ENCODE measurements at places on chromosomes 12 and 14. TPM values are rescaled to one million over a fixed set of nuclear protein-coding genes. Genes with fewer than 3 reads are reported as not detected.

- DNase-seq = no peak
- no peaks in the 10 kb centered on the region for H3K27me3 ChIP-seq
- H3K4me3 ChIP-seq = no peak overlapping the region
- peaks cover under 1% of the 10 kb centered on the region for H3K4me1 ChIP-seq
- no peaks in the 10 kb centered on the region for H3K36me3 ChIP-seq
Measured at GRCh38 chr14:64801800-64802199, 77.9 kb downstream of the SPTB start.

DNA sequence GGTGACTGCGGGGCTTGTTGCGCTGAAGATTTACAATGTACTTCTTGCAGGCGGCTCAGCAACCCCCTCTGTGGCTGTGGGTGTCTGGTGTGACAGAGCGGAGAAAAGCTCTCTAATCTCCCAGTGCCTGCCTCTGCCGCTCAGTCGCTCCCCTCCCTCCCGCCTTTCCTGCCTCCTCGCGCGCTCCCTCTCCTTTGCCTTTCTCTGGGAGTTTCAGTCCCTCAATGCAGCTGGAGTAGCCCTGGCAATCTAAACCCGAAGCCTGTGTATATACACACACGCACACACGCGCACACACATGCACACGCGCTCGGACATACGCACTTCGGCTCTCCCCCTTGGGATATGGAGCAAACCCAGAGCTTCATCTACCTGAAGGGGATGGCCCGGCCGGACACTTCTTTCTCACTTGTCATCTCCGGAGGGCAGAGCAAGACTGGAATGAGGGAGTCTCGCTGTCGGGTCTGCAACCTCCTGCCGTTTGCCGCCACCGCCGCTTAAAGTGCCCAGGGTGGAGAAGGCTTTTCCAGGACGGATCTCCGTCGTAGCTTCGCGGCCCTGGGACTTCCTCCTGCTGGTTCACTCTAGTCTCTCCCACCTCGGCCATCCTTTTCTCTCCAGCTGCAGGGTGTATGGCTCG lies 599 bp upstream of the TRHDE start:
- peaks cover 80% of the 10 kb centered on the region for H3K27me3 ChIP-seq
- H3K4me1 ChIP-seq = peaks cover 22% of the 10 kb centered on the region
- DNase-seq = peak; percentile 59
- H3K36me3 ChIP-seq = no peaks in the 10 kb centered on the region
- H3K27ac ChIP-seq = peak overlapping the region; percentile 58
- H3K4me3 ChIP-seq = peak overlapping the region; percentile 49

The GPR135 gene
- 2.6 TPM for total RNA-seq

The PTPRB gene
- 41.8 TPM for total RNA-seq

GRCh38 chr12:30928356-30929244 lies 2.1 kb downstream of the TSPAN11 start:
- no peak overlapping the region for H3K4me3 ChIP-seq
- peaks cover 6% of the 10 kb centered on the region for H3K4me1 ChIP-seq
- peak; percentile 36 for DNase-seq
- peaks cover 6% of the 10 kb centered on the region for H3K27me3 ChIP-seq

DNA sequence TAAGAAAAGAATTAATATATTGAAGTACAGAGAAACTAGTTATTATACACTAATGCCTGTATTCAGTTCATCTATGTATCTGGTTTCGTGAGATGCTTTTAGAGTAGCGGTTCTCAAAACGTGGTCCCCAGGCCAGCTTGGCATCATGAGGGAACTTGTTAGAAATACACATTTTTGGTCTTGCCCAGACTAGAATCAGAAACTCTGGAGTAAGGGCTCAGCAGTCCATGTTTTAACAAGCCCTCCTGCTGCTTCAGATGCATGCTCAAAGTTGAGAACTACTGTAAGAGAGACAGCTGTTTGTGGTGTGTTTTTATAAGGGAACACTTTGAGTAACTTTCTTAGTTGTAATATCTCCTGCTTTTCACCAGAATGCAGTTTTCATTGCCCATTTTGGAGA lies 18.1 kb downstream of the GPATCH2L start:
- H3K4me1 ChIP-seq = no peaks in the 10 kb centered on the region
- peaks cover 79% of the 10 kb centered on the region for H3K36me3 ChIP-seq
- no peak overlapping the region for H3K27ac ChIP-seq
- H3K27me3 ChIP-seq = no peaks in the 10 kb centered on the region
- H3K4me3 ChIP-seq = no peak overlapping the region

The AQP5 gene
- 7.7 TPM for total RNA-seq

The KRT6C gene
- total RNA-seq = not detected

The TMEM119 gene
- total RNA-seq = 50.5 TPM

GRCh38 chr14:72097173-72097783 lies 165.0 kb downstream of the RGS6 start:
- DNase-seq = no peak
- H3K4me3 ChIP-seq = no peak overlapping the region
- H3K36me3 ChIP-seq = no peaks in the 10 kb centered on the region
- H3K4me1 ChIP-seq = no peaks in the 10 kb centered on the region

DNA sequence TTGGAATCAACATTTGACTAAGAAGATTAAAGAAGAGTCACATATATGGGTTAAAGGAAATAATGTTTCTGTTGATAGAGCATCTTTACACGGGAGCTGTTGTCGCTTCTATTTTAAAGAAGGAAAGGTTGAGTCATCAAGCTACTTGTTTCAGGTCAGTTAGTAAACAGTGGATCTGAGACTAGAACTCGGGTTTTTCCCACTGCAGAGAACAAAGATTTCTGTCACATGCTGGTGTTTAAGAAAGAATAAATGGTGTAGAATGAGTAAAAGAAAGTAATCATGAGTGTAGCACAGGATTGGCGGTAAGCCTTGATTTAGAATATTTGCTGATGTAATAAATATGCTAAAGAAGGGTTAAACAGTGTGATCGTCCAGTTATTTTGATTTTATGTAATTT lies 455.5 kb downstream of the AEBP2 start:
- H3K27me3 ChIP-seq = no peaks in the 10 kb centered on the region
- H3K36me3 ChIP-seq = no peaks in the 10 kb centered on the region
- peaks cover 3% of the 10 kb centered on the region for H3K4me1 ChIP-seq
- H3K27ac ChIP-seq = no peak overlapping the region

DNA sequence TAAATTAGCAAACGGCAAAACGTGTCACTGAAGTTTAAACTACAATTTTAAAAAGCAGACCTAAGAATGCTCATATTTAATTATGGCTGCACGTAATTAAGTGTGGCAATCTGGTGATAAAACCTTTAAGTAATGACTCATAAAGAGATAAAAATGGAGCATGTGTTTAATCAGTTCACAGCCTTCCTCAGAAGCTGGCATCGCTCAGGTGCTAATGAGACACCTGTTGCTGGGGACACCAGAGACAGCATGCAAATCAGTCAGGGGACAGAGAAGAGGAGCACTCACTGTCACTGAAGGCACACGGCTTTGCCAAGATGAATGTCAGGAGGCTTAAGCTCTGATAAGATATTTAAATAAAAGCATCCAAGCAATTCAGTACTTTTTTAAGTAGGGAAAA lies 840.3 kb downstream of the GALC start:
- no peaks in the 10 kb centered on the region for H3K4me1 ChIP-seq
- DNase-seq = no peak
- no peaks in the 10 kb centered on the region for H3K27me3 ChIP-seq
- H3K36me3 ChIP-seq = no peaks in the 10 kb centered on the region

- DNase-seq = no peak
- no peak overlapping the region for H3K27ac ChIP-seq
- H3K4me1 ChIP-seq = no peaks in the 10 kb centered on the region
- no peaks in the 10 kb centered on the region for H3K27me3 ChIP-seq
Measured at GRCh38 chr12:87801860-87802720, 227.1 kb downstream of the C12orf50 start.

- H3K4me3 ChIP-seq = no peak overlapping the region
- peaks cover 12% of the 10 kb centered on the region for H3K4me1 ChIP-seq
- H3K27me3 ChIP-seq = no peaks in the 10 kb centered on the region
- no peaks in the 10 kb centered on the region for H3K36me3 ChIP-seq
- DNase-seq = no peak
- peak overlapping the region; percentile 57 for H3K27ac ChIP-seq
Measured at GRCh38 chr12:121300083-121300819, 3.7 kb upstream of the CAMKK2 start.

DNA sequence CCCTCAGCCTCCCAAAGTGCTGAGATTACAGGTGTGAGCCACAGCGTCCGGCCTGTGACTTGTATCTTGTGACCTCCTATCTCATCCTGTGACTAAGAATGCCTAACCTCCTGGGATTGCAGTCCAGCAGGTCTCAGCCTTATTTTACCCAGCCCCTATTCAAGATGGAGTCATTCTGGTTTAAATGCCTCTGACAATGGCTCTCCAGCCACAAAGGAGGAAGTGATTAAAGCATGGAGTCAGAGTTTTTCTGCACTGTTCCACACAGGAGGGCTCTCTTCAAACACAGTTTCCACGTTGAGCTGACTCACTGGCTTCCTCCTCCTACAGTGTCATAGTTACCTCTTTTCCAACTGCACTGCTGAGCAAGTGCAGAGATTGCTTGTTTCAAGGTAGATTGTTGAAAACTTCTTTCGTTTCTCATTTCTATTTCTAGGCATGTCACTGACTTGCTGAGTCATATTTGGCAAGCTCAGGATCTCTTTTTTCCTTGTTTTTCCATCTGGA lies 383.8 kb downstream of the PCNX1 start:
- no peak overlapping the region for H3K4me3 ChIP-seq
- no peaks in the 10 kb centered on the region for H3K4me1 ChIP-seq
- DNase-seq = no peak
- H3K36me3 ChIP-seq = no peaks in the 10 kb centered on the region
- H3K27me3 ChIP-seq = no peaks in the 10 kb centered on the region

DNA sequence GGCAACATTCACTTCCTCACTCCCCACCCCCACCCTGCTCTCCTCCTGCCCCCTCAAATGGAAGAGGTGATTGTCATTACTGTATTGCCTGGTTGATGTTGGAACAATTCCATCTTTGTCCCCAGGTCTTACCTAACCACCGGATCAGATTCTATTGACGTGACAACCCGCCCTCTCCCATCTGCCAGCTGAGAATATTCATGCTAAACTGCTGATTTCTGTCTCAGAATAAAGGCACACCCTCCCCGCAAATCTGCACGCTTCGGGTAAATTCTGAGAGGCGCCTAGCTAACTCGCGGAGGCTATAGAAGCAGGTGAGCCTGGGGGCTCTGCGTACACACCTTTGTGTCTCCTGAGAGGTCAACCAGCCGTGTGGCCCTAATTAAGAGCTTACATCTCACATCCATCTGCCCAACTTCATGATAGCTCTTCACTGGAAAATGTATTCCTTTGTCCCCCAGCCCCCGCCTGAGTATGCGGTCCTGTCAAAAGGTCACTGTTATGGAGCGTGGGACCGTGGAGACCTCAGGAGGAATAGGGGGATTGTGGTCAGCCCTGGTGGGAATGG lies 1054.3 kb downstream of the VRK1 start:
- no peak for DNase-seq
- no peaks in the 10 kb centered on the region for H3K4me1 ChIP-seq
- H3K27ac ChIP-seq = no peak overlapping the region

DNA sequence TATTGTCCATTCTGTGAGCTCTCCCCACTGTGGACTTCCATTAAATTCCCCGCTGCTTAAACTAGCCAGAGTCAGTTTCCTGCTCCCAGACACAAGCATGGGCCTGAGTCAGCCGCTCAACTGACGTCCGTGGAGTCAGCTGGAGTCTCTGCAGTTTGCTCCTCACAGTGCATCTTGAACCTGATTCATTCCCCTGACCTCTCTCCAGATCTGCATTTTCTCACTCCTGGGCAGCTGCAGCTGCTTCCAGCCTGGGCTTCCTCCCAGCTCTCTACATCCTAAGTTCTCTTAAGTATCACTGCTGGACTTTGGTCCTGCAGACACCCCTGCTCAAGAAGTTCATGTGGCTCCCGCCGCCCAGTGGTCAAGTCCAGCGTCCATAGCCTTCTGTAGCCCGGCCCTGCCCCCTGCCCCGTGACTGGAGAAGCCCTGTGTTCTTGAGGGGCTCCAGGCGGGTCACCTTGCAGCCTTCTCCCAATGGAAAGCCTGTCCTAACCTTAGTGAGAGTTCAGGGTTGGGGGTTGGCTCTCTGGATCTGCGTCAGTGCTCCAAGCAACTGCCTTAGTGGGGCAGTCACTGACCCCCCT lies 20.0 kb downstream of the NFKBIA start:
- H3K27me3 ChIP-seq = no peaks in the 10 kb centered on the region
- no peak overlapping the region for H3K4me3 ChIP-seq
- H3K27ac ChIP-seq = peak overlapping the region; percentile 70
- peaks cover 17% of the 10 kb centered on the region for H3K4me1 ChIP-seq
- DNase-seq = no peak

The ESPL1 gene
- total RNA-seq = 4.1 TPM

The NGB gene
- not detected for total RNA-seq

GRCh38 chr14:76761136-76761959 lies at the start of gene VASH1:
Gene VASH1 (plus strand): TSS chr14:76761468. CDS start chr14:76762822, 1,354 bp downstream.
- DNase-seq = peak; percentile 60
- H3K27ac ChIP-seq = peak within 1 kb of the TSS; percentile 80
- peaks cover 42% of the 10 kb centered on the region for H3K27me3 ChIP-seq
- no peaks in the 10 kb centered on the region for H3K36me3 ChIP-seq
- peak within 1 kb of the TSS; percentile 69 for H3K4me3 ChIP-seq
- H3K4me1 ChIP-seq = peaks cover 6% of the 10 kb centered on the region

GRCh38 chr12:122004633-122005071 lies 17.0 kb upstream of the BCL7A start:
- H3K4me3 ChIP-seq = no peak overlapping the region
- H3K4me1 ChIP-seq = peaks cover 6% of the 10 kb centered on the region
- peak overlapping the region; percentile 13 for H3K27ac ChIP-seq
- H3K36me3 ChIP-seq = no peaks in the 10 kb centered on the region
- no peak for DNase-seq

GRCh38 chr12:94980577-94980976 lies 22.9 kb downstream of the NDUFA12 start:
- no peaks in the 10 kb centered on the region for H3K27me3 ChIP-seq
- no peak overlapping the region for H3K4me3 ChIP-seq
- H3K36me3 ChIP-seq = peaks cover 9% of the 10 kb centered on the region
- DNase-seq = peak; percentile 9
- no peak overlapping the region for H3K27ac ChIP-seq

GRCh38 chr14:88866305-88866704 lies 41.9 kb downstream of the TTC8 start:
- H3K4me1 ChIP-seq = no peaks in the 10 kb centered on the region
- no peaks in the 10 kb centered on the region for H3K36me3 ChIP-seq
- no peak overlapping the region for H3K27ac ChIP-seq

- H3K4me1 ChIP-seq = no peaks in the 10 kb centered on the region
- no peaks in the 10 kb centered on the region for H3K27me3 ChIP-seq
- H3K4me3 ChIP-seq = no peak overlapping the region
- DNase-seq = no peak
- H3K36me3 ChIP-seq = no peaks in the 10 kb centered on the region
Measured at GRCh38 chr12:46958053-46958452, 121.4 kb upstream of the PCED1B start.

All from left lung (tissue), 14 donors.